ENCODE measurements at places on chromosomes 2 and 18.

- peak; percentile 31 for DNase-seq
Observed at GRCh38 chr2:94956797-94957391, 68.6 kb upstream of the MAL start.

DNA sequence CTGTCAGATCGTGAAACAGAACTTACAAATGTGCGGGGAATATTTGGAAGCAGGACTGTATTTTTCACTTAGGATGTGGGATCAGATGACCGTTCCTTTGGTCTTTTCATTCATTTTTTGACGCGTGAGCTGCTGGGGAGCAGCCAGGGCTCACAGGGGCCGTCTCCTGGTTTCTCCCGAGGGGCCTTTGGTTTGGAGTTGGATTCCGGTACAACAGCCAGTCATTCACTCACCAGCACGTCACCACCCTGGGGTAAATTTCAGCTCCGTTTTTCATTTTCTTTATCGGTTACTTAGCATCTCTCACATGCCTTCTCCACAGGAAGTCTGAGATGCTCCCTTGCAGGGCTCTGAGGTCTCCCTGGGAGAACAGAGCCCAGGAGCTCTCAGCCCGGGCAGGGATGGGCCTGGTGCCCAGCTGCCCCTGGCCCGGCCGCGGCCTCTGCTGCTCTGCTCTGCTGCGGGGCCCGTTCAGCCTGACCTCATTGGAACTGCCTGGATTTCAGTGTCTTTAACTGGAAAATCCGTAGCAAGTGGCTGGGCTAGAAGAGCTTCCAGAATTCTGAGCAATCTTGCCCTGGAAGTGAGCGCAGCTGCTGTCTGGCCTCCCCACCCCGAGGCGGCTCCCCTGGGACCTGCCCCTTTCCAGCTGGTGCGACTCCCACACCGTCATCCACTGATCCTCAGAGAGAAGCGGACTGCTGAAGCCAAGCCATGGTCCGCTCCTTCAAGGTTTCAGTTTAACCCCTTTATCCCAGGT lies 335.6 kb downstream of the EIPR1 start:
- no peak for DNase-seq

GRCh38 chr18:25446972-25447371 lies 95.0 kb upstream of the ZNF521 start:
- DNase-seq: no peak

DNA sequence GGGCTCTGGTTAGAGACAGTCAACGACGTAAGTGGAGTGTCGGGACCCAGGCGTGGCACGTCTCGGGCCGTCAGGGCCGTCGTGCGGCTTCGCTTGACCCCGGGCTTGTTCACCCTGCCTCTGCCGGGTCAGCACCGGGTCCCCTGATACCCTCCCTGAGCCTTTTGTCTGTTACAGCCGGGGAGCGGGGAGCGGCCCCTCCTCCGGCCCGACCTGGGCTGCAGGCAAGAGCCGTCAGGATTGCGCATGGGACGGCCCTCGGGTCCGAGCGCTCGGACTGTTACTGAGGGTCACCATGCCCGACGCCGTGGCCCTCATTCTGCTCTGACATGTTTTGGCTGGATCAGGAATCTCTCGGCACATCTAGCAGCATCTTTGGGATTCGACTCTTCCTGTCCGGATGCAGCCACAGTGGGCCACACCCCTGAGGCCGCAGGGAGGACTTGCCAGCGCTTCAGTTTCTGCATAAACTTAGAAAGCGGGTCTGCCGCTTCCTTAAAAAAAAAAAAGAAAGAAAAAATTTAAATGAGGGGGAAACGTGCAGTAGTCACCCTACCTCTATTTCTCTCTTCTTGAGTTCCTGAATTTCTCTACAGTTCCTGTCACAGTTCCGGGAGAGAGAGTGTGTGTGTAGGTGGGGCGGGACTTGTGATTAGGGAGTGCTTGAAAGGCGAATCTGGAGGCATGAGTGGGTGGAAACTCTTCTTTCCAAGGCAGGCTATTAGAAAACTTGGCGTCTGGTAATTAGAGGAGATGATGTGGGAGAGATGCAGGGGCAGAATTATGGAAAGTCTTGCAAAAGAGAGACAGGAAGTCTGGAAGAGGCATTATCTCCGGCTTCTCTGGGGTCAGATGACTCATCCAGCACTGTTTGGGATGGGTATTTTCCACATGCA lies 909 bp downstream of the TMEM87B start:
- peak; percentile 4 for DNase-seq

- DNase-seq: peak; percentile 26
Observed at GRCh38 chr18:45670281-45670962, 53.6 kb upstream of the SLC14A1 start.

- DNase-seq: no peak
Observed at GRCh38 chr2:48946449-48947048, 191.0 kb upstream of the LHCGR start.

GRCh38 chr18:3612315-3612714 lies 162.3 kb downstream of the TGIF1 start:
- DNase-seq: no peak

- no peak for DNase-seq
Observed at GRCh38 chr18:3692113-3692621, 242.2 kb downstream of the TGIF1 start.

GRCh38 chr18:28541276-28541930 lies 364.5 kb upstream of the CDH2 start:
- no peak for DNase-seq

All from stimulated activated CD4-positive, alpha-beta T cell treated with anti-CD3 and anti-CD28 coated beads, Interleukin-12 subunit alpha, Interleukin-12 subunit beta, amount 100 ng/mL, for 4 hours (primary cell).